Activated CD4-positive, alpha-beta T cell treated with anti-CD3 and anti-CD28 coated beads for 1 hour (primary cell): ENCODE measurements at places on chromosomes 13 and 19.

GRCh38 chr13:98529171-98529570 lies 47.7 kb downstream of the STK24 start:
- no peak for DNase-seq

DNA sequence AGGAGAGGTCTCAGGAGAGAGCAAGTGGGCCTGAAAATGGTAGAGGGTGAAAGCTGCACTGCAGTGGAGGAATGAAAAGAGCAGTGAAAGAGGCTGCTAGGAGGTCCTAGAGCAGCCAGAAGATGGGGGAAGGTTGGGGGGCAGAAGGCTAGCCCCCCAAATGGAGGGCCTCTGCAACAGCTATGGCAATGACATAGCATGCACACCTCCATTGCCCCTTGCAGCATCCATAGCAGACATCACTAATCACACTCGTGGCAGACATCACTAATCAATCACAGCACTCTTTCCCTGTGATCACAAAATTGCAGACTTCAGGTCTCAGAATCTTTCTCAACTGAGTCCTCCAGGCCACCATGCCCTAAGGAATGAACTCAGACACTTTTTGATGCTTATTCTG lies 21.9 kb downstream of the CCL25 start:
- no peak for DNase-seq

- DNase-seq: no peak
Measured at GRCh38 chr13:40692946-40693345, 26.5 kb upstream of the FOXO1 start.

DNA sequence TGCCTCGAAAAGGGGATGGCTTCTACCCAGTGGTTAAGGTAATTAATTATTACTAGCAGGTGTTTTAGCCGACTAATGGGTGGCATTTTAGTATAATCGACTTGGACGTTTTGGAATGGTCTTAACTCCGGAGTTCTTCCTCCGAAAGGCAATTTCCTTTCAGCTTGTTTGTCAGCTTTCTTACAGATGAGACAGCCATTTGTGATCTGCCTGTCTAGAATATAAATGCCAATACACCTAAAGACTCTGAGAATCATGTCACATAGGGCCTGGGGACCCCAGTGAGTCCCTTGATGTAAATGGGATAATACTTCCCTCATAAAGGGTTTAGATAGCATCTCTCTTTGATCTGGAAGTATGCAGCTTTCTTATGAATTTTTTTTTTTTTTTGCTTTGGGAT lies 41.9 kb upstream of the PSG9 start:
- DNase-seq: no peak

- no peak for DNase-seq
Measured at GRCh38 chr13:83753912-83754624, 128.2 kb downstream of the SLITRK1 start.

DNA sequence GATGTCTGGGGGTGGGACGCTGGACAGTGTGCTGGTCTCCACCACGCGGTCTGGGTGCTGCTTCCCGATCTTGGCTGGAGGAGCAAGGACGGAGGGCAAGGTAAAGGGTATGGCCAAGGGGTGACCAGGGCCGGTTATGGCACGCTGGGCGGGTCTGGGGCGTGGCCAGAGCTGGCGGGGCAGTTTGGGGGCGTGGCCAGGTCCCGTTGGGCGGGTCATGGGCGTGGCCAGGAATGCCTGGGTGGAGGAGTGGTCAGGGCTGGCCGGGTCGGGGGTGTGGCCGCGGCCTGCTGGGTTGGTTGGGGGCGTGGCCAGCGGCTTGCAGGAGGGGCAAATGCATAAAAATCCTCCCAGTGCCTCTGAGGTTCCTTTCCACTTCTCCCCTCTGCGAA lies 19.2 kb downstream of the GPX4 start:
- no peak for DNase-seq

- no peak for DNase-seq
Measured at GRCh38 chr13:41614671-41615527, 157.5 kb downstream of the RGCC start.

DNA sequence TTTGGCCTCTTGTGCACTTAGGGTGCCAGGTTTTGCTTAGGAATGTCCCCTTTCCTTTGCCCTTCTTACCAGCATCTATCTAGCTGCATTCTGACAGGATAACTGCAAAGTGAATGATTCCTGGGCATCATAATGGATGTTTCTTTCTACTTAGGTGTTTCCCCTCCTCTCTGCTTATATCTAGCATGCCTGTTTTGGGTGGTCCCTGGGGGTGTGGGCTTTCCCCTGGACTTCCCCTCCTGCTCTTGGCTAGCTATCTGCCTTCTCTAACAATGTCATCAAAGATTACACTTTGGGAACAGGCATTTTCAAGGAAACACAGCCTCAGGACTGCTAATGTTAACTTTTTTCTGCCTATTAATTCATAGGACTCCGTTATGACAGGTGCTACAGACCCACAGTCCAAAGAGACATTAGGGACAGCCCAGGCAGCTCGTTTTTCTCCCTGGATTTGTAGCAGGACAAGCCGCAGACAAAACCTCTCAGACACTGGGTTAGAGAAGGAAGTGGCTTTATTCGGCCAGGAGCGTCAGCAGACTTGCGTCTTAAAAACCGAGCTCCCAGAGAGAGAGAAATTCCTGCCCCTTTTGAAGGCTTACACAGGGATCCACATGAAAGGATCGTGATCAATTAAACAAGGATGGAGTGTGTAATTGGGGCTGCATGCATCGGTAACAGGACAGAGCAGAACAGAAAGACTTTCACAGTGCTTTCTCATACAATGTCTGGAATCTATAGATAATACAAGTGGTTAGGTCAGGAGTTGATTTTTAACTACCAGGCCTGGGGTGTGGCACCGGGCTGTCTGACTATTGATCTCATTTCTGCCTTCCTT lies 17.3 kb downstream of the ZNF700 start:
- no peak for DNase-seq

DNA sequence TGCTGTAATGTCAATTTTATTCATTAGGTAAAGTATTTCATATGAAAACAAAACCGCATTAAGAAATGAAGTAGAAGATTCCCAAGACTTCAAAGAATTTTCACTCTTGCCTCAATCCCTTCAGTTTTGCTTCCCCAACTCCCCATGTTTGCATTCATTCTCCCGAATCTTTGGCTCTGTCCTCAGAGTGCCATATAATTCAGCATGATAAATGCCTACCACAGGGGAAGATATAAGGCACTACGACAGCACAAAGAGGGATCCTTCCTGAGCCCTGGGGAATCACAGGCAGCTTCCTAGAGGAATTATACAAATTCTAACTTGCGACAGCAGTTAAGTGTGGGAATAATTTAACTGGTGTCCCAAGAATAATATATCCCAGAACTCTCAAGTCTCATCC lies 68.5 kb downstream of the TSC22D1 start:
- no peak for DNase-seq

DNA sequence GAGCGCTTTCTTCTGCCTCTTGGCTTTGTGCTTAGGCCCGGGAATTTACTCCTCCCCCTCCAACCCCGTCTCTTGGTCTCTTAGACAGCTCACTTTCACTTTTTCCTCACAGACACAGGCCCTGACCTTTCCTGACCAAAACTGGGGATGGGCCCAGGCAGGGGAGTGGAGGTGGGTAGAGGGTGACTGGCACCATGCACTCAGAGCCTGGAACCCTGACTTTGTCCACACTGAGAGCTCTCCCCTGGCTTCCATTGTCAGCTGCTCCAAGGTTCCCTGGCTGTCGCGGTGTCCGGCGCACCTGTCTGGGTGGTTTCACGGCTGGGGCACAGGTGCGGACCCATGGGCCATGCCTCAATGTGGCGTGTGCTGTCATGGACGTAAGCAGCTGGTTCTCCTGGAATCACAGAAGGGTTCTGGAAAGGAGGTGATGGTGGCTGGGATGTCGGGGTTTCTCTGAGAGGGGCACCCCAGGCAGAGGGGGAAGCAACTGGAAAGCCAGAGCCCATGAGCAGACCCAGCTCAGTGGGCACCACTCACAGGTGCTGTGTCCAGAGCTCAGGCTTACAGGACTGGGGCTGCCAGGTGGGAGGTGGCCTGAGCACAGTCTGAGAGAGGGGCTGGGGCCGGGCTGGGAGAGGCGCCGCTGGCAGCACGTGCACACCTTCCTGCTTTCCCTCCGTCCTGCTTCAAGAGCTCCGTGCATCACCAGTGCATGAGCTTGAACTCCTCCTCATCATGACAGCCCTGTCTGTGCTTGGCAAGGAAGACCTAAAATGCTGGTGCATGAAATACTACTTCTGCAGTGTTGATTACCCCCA lies 28.0 kb upstream of the C1QTNF9 start:
- no peak for DNase-seq

DNA sequence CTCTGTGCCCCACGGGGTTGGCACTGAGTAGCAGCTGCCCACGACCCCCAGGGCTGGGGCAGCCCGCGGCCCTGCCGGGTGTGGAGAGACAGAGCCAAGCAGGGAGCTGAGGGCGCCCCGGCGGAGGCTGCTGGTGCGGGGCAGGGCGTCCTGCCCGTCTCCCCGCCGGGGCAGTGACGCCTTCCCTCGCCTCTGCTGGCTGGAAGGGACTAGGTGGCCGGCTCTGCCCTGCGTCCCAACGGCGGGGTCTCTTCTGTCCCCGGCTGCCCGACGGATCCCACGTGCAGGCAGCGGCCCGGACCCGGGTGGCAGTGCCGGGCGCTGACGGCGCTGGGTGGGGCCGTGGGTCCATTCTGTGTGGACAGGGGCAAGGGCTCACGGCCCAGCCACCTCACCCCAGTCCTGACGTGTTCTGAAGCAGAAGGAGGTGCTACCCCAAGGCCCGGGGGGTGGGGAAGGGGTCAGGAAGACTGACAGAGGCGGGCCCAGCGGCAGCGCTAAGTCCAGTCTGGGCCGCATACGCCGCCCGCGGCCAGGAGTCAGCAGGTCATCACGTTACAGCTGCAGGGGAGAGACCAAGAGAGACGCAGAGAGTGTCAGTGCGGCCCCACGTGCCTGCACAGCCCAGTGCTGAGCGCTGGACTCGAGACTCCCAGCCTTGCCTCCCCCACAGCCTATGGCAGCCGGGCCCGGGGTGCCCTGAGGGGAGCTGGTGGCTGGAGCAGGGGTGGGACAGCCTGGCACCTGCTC lies 15.1 kb upstream of the PLPP2 start:
- DNase-seq: no peak

DNA sequence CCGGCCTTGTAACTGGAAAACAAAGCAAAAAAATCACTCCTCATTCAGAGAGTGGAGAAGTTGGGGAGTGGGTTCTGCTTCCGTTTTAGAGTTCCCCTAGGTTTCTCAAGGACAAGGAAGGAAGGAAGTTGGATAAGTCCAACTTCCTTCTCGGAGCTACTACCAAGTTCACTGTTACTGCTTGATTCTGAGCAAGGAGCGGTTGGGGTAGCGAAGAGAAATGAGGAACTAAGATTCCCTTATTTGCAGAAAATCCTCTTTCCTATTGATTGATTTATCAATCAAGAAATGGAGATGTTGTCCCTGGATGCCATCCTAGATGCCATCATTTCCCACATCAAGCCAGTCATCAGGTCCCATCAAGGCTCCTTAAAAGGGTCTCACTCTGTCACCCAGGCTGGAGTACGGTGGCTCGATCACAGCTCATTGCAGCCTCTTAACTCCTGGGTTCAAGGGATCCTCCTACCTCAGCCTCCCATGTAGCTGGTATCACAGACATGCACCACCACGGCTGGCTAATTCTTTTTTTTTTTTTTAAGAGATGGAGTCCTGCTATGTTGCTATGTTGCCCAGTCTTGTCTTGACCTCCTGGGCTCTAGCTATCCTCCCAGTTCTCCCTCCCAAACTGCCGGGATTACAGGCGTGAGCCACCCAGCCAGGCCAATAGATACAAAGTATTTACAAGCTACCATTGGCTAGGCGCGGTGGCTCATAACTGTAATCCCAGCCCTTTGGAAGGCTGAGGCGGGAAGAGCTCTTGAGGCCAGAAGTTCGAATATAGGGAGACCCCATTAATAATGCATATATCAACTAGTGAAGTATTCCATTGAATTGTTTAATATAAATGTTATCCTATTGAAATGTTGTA lies 809 bp upstream of the B9D2 start:
- no peak for DNase-seq

- no peak for DNase-seq
Measured at GRCh38 chr19:1760020-1760419, 6.7 kb downstream of the ONECUT3 start.

DNA sequence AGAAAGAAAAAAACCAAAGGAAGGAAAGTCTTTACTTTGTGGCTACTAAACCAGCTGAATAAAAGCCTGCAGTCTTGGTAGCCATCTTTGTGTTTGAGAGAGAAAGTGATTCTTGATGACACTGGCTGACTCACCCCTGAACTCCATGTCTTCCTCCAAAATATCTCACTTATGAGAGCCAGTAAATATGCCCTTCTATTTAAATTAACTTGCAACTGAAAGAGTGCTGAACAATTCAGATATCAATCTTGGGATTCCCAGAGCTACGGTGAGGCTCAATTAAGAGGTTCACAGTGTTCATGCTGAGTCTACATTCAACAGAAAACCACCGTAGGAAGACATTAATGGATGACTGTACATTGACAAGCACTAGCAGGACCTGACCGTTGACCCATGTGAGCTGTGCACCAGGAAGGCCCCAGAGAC lies 57.9 kb downstream of the KCTD12 start:
- no peak for DNase-seq

DNA sequence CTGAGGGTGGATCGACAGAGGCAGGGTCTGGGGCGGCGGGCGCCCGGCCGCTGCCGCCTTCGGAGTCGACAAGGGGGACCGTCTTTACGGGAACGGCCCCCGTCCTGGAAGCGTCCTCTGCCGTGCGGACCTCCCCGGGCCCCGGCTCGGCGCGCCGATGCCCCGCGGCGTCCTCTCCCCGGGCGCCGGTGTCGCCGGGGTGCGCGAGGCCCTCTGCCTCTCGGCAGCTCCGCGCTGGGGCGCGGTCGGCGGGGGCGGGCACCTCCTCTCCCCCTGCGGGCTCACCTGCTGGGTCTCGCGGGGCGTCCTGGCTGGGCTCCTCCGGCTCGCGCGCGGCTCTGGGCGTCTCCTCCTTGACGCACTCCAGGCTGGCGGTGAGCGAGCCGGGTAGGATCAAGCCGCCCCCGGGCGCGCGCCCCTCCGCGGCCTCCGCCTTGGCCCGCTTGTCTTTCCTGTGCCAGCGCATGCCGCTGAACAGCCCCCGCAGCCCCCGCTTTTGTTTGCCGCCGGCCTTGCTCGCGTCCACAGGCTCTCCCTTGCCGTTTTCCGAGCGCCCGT lies 1.5 kb downstream of the AMER2 start:
- no peak for DNase-seq

DNA sequence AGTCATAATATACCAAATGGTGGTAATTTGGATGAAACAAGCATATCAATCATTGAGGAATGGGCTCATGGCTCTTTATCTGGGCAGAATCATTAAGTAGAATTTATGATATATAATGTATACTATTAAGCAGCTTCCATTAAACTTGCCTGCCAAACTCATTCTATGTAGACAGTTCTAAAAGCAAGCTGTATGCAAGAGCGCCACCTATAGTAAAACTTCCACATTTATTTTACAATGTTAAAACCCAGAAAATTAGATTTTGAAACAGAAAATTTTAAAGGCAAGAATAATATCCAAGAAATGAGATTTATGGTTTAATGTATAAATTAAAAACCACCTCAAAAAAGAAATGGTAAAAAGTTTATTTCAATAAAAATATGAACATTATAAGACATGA lies 161.5 kb downstream of the MZT1 start:
- no peak for DNase-seq

GRCh38 chr13:113777311-113778260 lies 18.6 kb downstream of the TMEM255B start:
- no peak for DNase-seq

- no peak for DNase-seq
Measured at GRCh38 chr19:35177377-35178274, 23.1 kb downstream of the FXYD5 start.

- DNase-seq: no peak
Measured at GRCh38 chr19:32287811-32288227, 57.6 kb upstream of the ZNF507 start.
